ENCODE measurements at places on chromosomes 16 and 17.

DNA sequence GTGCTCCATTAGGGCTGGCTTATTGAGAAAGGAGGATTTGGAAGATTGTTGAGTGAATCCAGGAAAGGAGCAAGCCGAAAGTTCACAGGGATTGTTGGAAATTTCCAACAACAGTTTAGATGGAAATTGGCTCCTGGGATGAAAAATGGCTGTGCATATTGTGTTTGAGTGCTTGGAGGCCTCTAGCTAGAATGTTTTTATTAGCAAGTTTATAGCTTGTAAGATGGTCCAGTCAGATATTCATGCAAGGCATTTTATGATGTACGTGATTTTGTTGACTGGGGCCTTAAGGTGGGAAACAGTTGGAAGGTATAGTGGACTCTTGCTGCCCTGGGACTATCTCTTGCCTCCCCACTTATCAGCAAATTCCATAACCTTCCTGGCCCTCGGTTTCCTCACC lies 216.7 kb downstream of the PRKCA start:
- no peak for DNase-seq

- no peak for DNase-seq
Measured at GRCh38 chr17:57110152-57110542, 25.1 kb downstream of the AKAP1 start.

DNA sequence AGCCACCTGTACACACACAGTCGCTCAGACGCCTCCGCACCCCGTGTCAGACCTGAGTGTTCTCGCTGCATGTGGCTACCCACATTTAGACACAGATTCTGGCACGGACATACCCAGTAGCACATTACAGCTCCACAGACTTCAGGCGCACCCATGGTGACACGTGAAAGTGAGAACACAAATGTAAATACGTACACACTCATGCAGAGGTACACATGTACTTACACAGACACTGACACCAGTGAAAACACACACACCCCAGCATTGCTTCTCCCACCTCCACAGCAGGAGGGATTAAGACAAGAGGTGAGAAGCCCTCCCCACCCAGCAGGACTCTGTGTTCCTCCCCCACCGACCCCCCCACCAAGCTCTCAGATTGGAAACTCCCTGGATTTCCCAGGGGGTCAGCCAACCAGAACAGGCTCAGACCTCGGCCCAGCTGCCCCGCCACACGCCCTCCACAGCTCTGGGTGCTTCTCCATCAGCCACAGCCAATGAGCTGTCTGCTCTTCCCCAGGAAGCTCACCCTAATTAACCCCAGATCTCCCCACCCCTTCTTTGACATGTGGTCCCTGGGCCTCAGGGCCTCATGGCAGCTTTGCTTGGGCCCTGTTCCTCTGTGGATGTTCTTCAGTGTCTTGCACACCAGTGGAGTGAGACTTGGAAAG lies 5.3 kb upstream of the FOXN1 start:
- no peak for DNase-seq

DNA sequence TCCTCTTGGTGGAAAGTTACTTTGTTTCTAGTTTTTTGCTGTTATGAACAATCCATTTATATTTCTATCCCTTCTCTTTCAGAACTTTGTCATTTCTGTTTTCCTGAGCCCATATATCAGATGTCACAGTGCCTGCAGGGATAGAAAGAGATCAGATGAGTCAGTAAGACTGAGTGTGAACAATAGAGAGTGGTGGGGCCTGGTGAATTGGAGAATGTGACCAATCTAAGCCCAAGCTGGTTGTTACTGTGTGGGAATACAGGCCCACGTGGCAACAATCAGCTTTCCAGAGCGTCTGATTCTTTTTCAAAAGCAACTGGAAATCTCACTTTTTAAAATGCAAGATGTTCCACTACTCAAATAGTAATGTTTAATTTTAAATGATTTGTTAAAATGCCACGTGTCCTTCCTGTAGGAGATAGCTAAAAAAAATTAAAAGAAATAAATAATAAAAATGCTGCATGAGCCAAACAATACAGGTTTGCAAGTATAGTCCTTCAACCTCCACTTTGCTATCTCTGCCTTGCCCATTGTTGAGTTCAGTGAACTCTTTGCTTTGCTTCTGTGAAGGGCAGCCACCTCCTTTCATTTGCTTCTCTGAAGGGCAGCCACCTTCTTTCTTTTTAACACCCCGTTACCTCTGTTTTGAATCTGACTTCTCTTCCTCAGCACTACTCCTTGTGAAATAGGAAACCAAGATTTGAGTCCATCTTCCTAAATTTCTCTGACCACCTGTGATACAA lies 9.6 kb downstream of the DCTN5 start:
- DNase-seq, result no peak

GRCh38 chr16:84455031-84455430 lies 49.4 kb downstream of the MEAK7 start:
- DNase-seq, result no peak

DNA sequence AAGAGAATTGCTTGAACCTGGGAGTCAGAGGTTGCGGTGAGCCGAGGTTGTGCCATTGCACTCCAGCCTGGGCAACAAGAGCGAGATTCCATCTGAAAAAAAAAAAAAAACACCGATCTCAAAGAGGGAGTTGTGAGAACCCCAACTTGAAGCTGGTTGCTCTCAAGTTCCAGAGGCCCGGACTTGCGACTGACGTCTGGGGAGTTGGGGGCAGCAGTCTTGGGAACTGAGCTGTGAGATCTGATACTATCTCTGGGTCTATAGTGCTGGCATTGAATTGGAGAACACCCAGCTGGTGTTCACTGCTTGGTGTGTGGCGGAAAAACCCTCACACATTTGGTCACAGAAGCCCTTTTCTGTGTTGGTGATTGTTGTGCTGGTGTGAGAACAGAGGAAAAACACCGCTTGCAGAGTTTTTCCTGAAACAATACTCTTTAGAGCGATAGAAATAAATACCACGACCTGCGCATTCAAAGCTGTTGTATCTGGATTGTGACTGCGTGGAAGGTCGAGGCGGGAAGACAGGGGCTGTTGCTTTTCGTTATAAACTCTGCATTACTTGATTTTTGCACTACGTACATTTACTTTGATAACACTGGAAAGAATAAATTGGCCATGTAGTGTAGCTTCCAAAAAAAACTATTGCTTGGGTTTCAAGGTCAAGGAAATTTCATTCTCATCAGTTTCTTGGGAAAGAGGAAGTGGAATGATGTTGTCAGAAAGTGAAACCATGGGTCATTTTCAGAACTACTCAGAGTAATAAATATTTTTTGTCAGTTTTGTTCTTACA lies 8.8 kb downstream of the SCIMP start:
- no peak for DNase-seq

DNA sequence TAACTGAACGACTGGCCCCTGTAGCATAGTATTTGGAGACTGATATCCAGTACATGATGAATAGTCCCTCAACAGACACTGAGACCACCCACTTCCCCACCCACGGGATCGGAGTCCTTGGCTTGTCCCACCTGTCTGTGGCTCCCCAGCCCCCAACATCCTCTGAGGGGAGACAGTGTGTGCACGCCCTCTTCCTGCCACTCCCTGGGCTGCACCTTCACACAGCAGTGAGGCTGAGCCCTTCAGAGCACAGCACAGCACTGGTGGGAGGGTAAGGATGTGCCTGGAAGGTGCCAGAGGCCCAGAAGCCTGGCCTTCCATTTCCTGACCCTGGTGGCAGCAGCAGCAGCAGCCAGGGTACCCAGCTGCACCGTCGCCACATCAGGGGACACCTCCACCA lies 11.0 kb downstream of the DNASE1 start:
- DNase-seq, result peak; percentile 62

- no peak for DNase-seq
Measured at GRCh38 chr17:70089513-70090148, 14.6 kb downstream of the KCNJ16 start.

DNA sequence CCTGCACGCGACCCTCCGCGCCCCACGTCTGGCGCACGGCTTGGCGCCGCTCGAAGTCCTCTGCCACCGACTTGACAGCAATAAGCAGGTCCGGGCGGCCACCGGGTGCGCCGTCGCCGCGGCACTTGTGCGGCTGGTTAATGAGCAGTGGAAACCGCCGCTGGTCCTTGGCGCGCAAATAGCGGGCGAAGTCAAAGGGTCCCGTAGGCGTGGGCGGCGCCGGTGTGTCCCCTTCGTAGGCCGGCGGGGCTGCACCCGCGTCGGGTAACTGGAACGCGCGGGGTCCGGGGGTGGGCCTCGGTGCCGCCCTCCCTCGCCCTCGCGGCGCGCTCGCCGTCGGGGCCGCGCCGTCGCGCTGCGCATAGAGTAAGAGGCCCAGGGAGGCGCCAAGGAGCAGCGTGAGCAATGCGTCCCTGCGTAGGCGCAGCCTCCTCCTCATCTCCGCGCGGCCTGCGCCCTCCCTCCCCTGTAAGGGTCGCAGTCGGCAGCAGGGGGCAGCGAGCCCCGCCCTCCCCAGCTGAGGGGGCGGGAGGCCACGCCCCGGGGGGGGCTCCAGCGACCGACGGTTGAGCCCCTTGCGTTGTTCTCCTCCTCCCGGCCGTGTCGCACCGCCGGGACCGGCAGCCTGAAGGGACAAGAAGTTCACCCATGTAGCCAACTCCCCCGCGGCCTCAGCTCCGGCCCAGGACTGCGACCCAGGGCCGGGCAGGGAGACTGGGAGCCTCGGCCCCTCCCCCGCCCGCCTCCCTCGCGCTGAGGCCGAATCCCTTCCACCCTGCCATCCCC lies 558 bp downstream of the B3GNT9 start:
- peak; percentile 53 for DNase-seq

DNA sequence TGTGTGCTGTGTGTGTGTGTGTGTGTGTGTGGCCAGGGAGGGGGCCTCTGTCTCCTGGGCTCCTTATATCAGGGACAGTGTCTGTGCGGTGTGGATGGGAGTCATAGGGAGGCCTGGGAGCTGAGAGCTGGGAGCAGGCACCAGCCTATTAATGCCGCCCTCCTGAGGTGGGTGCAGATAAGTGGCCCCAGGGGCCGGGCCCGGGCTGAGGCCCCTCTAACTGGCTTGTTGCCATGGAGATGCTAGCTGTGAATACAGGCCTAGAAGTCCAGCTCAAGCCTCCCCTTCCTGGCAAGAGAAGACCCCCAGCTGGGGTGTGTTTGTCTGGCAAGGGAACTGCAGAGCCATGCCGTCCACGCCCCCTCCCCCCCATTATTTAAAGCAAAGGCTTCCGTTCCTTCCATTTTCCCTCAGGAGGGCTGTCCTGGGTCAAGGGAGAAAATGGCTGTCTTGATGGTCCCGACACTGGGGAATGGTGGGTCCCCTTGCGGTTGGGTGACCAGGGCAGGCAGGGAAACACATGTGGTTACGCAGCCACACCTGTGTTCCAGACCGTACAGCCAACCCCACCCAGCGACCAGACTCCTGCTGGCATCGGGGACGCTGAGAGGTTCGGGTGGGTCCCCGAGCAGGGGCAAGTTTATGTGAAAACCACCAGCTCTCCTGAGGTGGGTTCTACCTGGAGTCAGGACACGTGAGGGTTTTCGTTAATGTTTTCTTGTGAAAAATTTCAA lies 141.1 kb downstream of the MRM1 start:
- no peak for DNase-seq

- DNase-seq, result no peak
Measured at GRCh38 chr16:5024632-5025031, 9.1 kb downstream of the NAGPA start.

GRCh38 chr16:86384980-86385379 lies 125.3 kb upstream of the FOXF1 start:
- DNase-seq, result no peak

- DNase-seq, result no peak
Measured at GRCh38 chr16:6547131-6547530, 785.5 kb upstream of the RBFOX1 start.

DNA sequence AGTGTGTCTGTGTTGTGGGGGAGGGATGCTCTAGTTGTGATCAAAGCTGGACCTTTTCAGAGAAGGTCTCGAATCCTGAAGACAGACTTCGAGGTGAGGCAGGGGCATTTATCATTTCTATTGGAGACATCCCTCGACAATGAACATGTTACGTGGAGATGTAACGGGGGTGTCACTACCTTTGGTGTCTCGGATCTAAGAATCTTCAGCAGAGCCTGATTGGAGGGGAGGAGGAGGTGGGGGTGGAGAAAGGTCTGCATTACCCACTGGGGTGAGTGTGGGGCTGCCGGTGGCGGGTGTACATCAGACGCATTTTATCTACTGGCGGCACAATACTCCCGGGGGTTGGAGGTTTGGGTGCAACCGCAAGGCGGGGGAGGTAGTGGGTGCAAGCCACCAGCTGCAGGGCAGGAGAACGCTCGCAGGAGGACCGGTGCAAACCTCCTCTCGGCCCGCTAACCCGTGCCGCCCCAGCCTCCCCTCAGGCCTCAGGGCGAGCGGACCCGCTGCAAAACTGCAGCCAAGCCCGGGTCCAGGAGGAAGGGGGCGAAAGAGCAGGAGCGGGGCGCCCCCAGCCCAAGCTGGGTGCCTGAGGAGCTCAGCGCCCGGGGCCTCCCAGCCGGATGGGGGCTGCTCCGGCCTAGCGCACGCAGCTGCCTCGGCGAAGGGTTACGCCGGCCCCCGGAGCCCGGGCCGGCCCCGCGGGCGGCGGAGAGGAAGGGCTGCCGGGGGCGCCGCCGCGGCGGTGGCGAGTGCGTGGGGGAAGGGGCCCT lies 735 bp downstream of the ZNF652 start:
- DNase-seq, result peak; percentile 92

DNA sequence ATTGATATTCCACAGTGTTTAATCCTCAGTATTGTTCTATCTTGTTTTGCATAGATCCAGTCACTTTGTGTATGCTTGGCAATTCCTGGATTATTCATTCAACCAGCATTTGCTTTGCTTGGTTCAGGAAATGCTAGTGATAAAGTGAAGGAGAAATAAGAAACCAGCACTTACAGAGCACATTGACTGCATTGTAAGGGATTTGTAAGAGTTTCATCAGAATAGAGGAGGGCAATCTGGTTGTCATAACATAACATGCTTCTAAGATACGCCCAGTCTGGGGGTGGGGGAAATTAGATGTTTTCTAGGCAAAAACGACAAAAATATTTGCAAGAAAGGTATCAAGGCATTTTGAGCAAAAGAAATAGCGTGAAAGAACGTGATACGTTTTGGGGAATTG lies 40.4 kb downstream of the TNRC6A start:
- no peak for DNase-seq

DNA sequence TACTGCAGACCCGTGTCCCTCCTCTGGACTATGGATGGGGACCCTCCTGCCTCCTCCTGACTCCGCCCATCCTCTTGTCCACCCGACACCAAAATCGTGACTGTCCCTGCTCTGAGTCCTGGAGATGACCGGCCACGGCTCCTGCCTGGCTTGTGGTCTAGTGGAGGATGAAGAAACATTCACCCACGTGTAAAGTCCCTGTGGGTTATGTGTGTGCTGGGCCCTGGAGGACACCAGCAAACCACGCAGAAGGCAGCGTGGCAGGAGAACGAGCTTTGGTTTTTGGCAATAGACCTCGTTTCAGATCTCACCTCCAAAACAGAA lies 11.9 kb downstream of the SPNS2 start:
- no peak for DNase-seq

- DNase-seq, result peak; percentile 55
Measured at GRCh38 chr16:67399218-67399733, 6.0 kb upstream of the TPPP3 start.

GRCh38 chr17:81900181-81900820 lies 1.7 kb upstream of the NPB start:
- no peak for DNase-seq

DNA sequence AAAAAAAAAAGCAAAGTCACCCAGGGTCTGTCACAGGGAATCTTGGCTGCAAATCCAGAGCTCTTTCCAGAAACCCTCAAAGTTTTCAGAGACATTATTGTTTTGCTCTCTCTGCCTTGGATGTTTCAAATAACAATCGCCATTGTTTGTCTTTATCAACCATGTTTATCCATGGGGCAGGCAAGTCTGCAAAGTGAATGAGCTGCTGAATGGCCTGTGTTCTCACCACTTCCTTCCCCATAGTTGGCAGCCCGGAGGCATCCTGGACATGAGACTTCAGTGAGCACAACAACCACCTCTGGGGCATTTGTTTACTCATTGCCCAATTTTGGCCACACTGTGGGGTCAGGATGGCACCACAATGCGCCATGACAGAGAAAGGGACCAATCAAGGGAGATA lies 53.1 kb upstream of the USP7 start:
- DNase-seq, result no peak

Measured in CD4-positive, alpha-beta T cell treated with Interleukin-17A for 4 hours (primary cell).